ENCODE measurements at places on chromosomes 7 and 10.

GRCh38 chr7:151886783-151887182 lies 9.9 kb upstream of the PRKAG2 start:
- no peak for DNase-seq

- DNase-seq = peak; percentile 60
Observed at GRCh38 chr10:128069351-128070051, 56.7 kb downstream of the MKI67 start.

- no peak for DNase-seq
Observed at GRCh38 chr10:104036069-104036384, 49.7 kb downstream of the COL17A1 start.

DNA sequence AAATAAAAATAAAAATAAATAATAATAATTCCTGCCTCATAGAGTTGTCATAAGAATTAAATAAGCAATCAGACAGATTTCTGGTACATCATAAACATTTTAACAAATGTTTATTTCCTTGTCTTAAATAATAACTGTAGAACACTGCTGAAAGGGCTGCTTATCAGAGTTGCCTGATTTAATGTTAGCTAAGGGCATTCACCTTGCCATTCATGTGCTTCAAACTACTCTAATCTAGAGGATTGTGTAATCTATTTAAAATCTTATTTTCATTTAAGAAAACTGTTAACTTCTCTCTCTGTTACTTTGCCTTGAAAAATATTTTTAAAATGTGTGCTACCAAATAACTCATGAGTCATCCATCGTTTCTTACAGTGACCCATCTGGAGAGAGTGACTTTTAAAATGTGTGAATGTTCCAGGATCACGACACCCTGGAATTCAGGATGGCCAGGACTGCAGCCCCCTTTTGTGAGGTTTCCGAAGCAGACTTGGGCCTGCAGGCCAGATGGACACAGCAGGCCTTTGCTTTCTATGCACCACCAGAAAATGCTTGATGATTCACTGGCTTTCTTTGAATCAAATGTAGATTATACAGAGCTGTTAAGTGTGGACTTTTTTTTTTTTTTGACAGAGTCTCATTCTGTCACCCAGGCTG lies 109.1 kb upstream of the TNS3 start:
- DNase-seq = no peak

DNA sequence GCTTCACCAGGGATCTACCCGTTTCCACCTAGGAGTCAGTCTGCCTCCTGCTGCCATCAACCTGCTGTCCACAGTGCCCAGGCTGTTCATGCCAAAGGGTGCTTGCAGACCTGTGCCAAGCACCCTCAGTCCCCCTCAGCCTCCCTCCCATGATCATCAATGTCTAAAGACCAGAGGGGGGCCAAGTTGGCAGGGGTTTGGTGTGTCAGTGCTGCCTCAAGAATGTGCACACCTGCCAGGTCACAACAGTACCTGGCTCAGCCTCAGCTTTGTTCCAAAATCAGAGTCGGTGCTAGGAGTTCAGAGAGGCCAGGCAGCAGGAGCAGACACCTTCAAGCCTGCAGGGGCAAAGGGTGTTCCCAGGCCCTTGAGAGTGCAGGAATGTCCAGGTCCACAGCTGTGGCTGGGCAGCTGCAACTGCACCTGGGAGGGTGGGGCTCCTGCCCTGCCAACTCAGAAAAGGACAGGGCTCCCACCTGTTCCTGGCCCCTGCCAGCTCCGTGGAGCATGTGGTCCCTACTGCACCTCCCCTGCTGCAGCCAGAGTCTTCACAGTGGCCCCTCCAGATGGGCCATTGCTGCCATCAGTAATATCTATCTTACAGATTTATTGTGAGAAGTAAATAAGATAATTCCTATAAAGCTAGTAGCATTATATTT lies 219.5 kb downstream of the POLR1F start:
- no peak for DNase-seq

- DNase-seq = no peak
Observed at GRCh38 chr10:131748191-131748590, 152.6 kb upstream of the PPP2R2D start.

GRCh38 chr10:117980216-117980615 lies 66.5 kb downstream of the RAB11FIP2 start:
- DNase-seq = no peak

GRCh38 chr7:65037740-65038688 lies 31.5 kb upstream of the ERV3-1 start:
- DNase-seq = peak; percentile 88

DNA sequence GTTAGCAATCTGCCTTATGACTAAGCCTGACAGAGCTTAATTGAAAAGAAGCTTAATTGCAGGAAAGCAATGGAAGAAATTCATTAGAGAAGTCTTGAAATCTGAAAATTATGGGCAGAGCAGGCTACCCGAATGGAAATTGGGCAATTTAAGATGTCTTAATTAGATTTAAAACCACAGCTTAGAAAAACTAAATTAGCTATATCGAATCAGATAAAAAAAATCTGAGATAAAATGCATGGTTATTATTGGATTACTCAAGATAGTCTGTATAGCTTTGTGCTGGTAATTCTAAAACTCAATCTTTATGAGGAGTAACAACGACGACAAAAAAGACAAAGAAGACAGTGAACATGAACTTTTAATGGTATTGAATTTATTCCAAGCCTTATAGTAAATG lies 248.1 kb upstream of the LRRN3 start:
- no peak for DNase-seq

DNA sequence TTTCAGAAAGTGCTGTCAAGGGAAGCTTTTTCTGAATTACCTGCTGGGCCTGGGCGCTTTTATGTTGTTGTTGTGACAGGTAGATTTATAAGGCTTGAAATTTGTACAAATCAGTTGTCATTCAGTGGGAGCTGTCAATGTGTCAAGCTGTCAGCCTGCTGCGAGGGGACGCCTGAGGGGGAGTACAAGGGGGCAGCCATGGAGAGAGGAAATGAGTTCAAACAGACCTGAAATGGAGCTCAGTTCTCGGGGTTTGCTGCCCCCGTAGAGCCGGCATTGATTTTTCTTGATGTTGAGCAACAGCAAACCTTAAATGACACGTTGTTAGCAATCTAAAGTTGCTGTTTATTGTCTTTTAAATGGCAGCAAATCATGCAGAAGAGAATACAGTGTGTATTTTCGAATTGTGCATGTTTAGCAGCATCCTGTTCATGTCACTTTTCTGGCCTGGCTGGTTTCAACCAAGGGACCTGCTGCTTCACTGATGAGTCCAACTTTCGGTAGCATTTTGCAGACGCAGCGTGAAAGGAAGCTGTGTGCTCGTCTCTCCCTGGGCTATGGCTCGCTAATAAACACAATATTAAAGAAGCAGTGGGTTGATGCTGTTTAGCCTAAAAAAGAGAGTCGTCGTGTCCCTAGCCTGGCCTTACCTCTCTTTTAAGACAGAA lies 166.5 kb downstream of the LRMDA start:
- no peak for DNase-seq

GRCh38 chr10:110040767-110041478 lies 33.1 kb downstream of the ADD3 start:
- no peak for DNase-seq

- no peak for DNase-seq
Observed at GRCh38 chr10:132676193-132676891, 109.6 kb downstream of the NKX6-2 start.

GRCh38 chr10:16117305-16117695 lies 257.0 kb upstream of the MINDY3 start:
- no peak for DNase-seq

DNA sequence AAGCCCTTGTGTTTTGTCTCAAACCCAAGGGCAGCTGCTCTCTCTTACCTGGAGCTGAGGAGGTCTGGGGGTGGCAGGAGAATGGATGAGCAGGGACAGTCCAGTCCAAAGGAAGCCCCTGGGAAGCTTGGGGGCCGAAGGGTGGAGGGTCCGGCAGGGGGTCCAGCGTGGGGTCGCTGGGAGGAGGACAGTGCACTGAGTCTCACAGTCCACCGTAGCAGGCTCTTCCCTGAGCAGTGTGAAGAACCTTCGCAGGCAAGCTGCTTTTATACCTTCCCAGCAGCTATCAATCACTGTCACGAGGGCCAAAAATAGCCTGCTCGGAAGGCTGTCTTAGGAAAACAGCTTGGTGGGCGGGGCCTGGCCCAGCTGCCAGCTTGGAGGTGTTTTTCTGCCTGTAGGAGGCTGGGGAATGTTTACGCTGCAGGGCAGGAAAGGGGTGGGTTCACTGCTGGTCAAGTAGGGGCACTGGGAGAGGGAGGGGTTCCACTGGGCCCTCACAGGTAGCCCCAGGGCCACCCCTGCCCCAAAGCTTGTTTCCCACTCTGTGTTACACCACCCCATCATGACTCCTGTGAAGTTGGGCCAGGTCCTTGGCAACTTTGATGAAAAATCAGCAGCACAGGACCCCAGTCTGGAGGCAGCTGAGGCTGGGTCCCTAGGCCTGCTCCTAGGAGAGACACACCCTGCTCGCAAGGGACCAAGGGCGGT lies at the start of gene DEPP1:
Gene DEPP1, minus strand, starts transcription at position 240 of the 711 bp plus-strand sequence. CDS start 779 bp downstream, outside the sequence.
- peak; percentile 76 for DNase-seq

GRCh38 chr10:76278811-76279460 lies 847.5 kb downstream of the LRMDA start:
- no peak for DNase-seq

- no peak for DNase-seq
Observed at GRCh38 chr7:50160206-50160605, 67.2 kb upstream of the ZPBP start.

DNA sequence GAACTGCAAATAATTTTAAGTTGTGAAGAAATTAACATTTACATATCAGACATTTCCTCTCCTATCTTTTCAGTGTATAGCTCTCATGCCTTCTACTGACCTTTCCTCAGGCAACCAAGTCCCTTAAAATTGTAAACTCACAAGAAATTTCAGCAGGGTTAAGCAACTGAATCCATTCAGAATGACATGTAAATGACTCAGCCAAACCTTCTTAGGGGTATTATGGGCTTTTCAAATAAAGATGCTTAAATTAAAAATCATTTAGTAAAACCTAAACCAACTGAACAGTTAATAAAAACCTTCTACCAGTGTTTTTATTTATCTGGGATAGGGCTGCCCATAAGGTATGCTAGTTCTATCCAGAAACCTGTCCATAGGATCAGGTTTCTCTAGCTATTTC lies 20.7 kb downstream of the WAPL start:
- DNase-seq = no peak

DNA sequence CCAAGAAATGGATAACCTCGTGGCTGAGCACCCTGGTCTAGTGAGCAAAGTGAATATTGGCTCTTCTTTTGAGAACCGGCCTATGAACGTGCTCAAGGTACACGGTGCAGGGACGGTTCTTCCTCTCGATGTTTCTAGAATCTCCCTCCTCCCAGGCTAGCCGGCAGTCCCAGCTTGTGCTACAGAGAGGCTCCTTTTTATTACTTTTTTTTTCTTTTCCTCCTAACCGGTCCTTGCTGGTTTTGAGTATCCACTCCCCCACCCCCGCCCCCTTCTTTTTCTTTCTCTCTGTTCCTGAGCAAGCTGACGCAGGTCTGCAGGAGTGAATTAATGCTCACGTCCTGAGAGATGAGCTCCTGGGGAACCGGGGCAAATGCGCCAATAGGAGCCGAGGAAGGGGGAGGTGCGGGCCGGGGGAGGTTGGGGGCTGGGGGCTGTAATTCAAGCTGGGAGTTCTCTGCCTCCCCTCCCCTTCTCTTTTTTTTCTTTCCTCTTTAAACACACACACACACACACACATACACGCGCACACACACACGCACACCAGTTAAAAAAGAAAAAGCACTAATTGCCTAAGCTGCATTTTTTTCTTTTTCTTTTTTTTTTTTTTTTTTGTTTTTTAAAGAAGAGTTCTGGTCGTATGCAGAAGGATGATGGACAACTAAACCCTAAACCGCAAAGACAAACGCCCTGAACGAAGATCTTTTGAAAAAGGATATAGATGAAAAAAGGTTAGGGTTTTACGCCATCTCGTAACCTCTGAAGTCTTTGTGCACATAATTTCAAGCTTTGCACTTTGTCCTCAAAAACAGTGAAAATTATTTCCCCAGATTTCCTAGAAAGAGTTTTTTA lies 6.6 kb downstream of the CPA2 start:
- DNase-seq = peak; percentile 97

GRCh38 chr7:33937871-33938270 lies 32.5 kb downstream of the BMPER start:
- no peak for DNase-seq
